Activated CD4-positive, alpha-beta T cell treated with anti-CD3 and anti-CD28 coated beads for 1 hour (primary cell): ENCODE measurements at places on chromosomes 1 and 21.

- no peak for DNase-seq
Measured at GRCh38 chr21:44907966-44908895, 12.5 kb downstream of the ITGB2 start.

DNA sequence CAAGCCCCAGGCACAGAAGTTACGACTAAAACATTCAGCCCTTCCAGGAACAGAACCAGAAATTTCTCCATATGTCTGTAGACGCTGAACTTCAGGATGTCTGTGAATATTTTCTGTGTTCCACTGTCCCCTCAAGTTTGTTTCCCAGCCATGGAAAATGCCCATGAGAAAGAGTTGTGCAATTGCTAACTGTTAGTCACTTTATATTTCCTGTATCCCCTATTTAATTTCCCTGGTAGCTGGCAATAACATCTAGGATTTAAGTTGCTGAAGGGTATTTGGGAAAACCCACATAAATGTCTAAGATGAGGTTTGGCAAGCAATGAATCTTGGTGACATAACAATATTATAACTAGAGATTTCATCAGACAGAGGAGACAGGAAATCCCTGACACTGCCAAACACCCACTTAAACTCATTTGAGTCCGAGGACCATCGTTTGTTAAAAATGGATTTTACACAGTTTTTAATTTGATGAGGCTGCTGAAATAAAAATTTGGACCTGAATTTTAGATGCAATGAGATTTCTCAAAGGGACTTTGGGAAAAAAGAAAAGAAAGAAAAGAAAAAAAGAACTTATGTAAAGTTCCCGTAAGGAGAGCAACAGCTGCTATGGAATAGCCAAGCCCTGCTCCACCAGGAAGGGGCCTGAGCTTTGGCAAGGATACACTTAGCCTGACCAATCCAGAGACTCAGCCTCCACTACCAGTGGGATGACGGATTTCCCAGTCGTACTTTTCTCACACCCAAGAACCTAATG is 21.8 kb upstream of the ERRFI1 start:
- DNase-seq: no peak

- DNase-seq: no peak
Measured at GRCh38 chr21:34596561-34597271, 18.2 kb downstream of the RCAN1 start.

DNA sequence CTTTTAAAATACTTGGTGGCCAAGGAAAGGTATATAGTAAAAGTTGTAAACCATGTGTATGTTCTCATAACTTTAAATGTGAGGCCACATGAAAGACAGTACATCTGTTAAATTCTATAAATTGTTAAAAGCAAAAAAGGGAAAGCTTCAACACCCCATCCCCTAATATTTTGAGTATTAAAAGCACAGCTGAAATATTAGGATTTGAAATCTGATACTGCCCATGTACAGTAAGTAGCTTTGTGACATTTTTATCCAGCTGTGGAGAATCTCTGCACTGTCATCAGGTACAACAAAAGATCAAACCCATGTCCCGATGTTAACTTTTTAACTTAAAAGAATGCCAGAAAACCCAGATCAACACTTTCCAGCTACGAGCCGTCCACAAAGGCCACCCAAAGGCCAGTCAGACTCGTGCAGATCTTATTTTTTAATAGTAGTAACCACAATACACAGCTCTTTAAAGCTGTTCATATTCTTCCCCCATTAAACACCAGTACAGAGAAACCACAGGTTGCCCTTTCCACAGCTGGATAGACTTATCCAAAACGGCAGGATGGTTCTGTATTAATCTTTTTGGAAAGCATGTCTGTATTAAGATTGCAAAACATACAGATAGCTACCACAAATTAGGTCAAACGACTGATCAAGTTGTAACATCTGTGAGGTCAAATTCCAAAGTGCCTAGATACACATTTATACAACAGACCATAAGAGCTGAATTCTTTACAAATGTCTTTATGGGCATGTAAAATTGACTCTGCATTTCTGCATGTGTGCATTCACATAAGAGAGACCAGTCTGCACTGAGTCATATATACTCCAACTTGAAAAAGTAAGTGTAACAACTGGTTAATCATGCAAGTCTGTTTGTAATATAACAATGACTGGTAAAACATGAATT is 5.2 kb downstream of the IRF2BP2 start:
- DNase-seq: no peak

DNA sequence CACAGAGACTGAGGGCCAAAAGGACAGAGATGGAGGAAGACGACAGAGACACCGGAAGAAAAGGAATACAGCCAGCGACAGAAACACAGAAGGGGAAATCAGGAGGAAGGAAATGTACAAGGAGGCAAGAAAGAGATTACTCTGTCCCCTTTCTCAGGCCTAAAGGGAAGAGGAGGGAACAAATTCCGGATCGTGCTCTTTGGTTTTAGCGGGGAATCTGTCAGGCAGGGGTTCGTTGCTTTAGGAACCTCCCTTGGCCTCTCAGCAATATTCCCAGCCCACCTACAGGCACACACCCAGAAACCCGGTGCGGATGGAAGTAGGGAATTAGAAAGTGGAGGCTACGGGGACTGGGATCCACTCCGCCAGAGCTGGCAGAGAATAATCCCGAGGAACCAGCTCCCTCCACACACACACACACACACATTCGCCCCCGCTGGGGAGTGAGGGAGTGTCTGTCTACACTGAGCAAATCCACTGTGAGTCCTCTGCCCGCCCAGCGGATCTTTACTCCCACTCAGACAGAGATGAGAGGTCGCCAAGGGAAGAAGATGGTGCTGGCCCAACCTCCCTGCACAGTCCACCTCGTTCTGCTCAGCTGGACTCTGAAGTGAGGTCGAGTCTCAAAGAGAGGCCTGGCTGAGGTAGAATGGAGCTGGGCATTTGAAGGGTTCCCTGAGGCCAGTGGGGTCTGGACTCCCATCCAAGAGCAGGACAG is 5.7 kb downstream of the TAL1 start:
- DNase-seq: no peak

DNA sequence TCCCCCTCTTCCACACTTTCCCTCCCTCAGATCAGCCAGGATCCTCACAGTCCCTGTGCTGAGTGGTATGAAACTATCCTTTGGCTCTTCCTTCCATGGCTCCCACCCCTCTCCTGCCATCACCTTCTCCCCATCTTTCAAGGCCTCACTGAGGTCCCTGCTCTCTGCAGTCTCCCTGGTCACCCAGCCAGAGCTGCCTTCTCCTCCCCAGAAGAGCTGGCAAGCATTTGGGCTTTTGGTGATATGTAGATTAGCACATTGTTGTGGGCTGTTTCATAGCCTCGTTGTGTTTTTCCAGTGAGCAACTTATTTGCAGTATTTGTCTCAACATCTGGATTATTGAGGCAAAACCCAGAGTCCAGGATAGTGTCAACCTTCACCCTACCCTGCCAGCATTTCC is 2.2 kb downstream of the CSF1 start:
- no peak for DNase-seq

DNA sequence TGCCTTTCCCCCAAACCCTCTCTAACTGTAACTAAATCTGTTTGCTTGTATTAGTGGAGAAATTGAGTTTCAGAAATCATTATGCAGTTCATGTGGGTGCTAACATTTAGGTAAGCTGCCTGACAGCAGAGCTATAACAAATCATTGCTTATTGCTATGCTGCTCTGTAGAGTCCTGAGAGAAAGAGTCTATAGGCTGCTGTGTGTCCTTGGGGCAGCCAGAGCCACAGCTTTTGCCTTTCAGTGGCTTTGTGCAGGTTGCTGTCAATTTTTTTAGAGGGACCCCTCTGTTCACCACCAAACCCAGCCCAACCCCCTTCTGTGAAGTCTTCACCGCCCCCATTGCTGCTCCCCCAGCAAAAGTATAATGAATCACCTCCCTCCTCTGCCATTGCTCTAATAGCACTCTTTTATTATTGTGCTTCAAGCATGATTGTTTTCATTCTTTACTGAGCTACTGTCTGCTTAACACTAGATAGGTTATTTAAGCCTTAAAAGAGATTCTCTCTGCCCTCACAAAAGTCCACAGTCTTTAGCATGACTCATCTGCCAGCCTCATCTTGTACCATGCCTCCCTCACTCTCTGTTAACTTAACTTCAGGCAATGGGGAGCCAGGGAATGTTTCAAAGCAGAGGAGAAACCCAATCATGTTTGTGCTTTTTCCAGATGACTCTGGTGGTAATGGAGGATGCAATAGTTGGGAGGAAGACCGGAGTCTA is 38.6 kb downstream of the DIRAS3 start:
- DNase-seq: no peak

DNA sequence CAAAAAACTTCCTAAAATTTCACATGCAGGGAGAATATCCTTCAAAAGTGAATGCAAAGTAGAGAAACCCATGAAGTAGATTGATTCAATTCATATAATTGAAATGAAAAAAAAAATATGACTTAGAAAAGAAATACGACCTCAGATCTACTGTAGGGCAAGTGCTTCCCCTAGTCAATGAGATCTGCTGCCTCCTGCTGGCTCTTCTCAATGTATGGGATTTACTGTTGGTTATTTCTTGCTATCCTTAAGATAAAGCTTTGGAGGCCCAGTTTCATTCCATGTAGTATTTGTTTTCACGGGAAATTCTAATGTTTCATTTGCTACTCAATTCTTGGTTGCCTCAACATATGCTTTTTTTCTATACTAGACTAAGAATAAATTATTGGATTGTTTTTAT is 46.2 kb downstream of the ZNF648 start:
- DNase-seq: no peak

GRCh38 chr1:167829868-167830267 is 84.1 kb downstream of the ADCY10 start:
- DNase-seq: no peak

DNA sequence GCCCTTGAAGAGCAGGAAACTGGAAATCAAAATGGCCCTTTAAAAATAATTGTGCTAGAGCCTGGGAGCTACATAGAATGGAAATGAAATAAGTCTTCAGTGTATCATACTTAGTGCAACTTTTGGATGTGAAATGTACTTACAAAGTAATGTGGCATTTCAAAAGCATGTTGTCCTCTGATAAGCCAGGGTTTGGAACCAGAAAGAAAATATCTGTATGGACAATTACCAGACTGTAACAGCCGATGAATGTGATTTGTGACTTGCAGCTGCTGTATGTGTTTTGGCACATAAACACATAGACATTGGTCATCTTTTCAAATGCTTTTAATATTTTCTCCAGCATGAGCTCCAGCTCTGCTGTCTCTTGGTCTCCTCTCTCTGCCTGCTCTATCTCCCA is 546.4 kb downstream of the OMA1 start:
- DNase-seq: no peak
